Activated naive CD4-positive, alpha-beta T cell treated with anti-CD3 and anti-CD28 coated beads, Interleukin-2, amount 10 ng/mL, durations not matched to agents 7 days and 5 days (primary cell): ENCODE measurements at places on chromosomes 4 and X.

DNA sequence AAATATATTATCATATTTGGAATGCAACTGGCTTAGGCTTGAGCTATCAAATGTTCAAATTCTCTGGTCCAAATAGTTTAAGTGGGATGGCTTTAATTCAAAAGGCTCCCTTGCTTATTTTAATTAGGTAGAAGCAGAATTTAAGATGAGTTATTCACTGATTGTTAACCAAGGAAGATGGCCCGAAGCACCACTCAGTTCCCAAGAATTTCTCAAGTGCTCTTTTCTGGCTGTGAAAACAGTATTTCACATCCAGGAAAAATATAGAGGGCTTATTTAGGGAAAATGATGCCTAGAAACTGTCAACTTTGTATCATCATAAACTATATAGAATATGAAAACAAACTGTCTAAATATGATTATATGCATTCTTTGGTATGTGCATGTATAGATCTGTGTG is 246.5 kb upstream of the SFRP2 start:
- DNase-seq, result no peak

GRCh38 chr4:78735697-78736096 is 40.5 kb upstream of the BMP2K start:
- DNase-seq, result no peak

GRCh38 chr4:1718095-1718850 is 2.9 kb downstream of the TMEM129 start:
- DNase-seq, result no peak

DNA sequence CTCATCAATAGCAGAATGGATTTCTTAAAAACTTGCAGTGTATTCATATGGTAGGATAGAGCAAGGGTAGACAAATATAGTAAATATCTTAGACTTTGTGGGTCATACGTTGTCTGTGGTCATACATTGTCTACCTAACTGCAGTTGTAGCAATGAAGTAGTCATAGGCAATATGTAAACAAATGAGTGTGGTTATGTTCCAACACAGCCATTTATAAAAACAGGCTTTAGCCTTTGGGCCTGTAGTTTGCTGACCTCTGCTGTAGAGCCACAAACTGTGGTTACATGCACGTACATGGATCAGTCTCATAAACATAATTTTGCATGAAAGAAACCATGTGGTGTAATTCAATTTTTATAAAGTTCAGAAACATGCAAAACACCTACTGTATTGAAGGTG is 98.9 kb downstream of the LARP1B start:
- no peak for DNase-seq

GRCh38 chr4:38226170-38226569 is 266.0 kb downstream of the PTTG2 start:
- no peak for DNase-seq

DNA sequence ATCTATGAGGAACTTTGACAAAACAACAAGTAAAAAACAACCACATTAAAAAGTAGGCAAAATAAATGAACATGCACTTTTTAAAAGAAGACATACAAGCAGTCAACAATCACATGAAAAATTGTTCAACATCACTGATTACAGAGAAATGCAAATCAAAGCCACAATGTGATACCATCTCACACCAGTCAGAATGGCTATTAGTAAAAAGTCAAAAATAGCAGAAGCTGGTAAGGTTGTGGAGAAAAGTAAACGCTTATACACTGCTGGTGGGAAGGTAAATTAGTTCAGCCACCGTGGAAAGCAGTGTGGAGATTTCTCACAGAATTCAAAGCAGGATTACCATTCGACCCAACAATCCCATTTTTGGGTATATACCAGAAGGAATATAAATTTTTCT is 17.0 kb upstream of the LNX1 start:
- no peak for DNase-seq

- DNase-seq, result no peak
These were observed 18.9 kb upstream of the CABS1 start for GRCh38 chr4:70315928-70316327.

DNA sequence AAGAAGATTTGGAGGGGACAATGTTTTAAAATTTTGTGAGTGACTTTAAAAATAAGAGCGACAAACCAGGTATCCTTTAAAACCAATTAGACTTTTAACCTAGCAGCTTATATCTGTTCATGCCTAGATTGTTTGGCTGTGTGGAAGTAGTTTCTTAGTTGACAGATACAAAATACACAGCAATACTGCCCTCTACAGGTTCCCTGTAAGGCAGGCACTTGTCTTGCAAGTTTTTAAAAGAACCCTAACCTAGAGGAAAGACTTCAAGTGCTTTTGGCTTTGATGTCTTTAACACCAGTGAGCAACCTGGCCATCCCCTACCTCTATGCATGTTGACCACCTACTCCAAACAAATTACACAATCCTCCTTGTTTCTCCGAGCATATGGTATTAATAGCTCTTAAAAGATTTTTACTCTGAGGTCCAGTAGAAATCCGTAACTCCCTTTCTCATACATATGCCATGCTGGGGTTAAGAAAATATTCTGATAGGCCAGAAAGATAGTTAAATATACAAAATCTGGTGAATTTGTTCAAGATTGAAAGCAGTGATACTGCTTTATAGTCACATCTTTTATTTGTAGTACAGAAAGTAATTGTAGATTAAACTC is 273.0 kb downstream of the ARHGAP24 start:
- no peak for DNase-seq

GRCh38 chrX:65671966-65672365 is 4.5 kb downstream of the MSN start:
- DNase-seq, result no peak

DNA sequence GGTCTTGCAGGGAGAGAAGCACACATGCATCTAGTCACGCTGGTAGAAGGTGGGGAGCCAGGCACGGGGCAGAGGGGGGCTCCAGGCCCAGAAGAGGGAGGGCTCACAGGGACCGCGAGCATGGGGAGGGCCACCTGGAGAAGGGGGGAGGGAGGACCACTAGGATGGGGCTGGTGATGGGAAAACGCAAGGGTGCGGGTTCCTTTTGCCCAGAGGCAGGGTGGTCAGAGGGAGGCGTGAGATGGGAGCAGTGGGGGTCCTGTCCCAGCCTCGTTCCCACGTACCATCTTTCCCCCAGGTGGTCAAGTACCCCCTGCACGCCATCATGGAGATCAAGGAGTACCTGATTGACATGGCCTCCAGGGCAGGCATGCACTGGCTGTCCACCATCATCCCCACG is 30.7 kb downstream of the WFS1 start:
- DNase-seq, result no peak

GRCh38 chr4:61588621-61589402 is 388.7 kb downstream of the ADGRL3 start:
- DNase-seq, result no peak

GRCh38 chr4:4631150-4631549 is 89.3 kb upstream of the STX18 start:
- DNase-seq, result no peak

- no peak for DNase-seq
These were observed 99.9 kb downstream of the AREG start for GRCh38 chr4:74544655-74545361.

- no peak for DNase-seq
These were observed 49.5 kb downstream of the RGS12 start for GRCh38 chr4:3342182-3342854.

DNA sequence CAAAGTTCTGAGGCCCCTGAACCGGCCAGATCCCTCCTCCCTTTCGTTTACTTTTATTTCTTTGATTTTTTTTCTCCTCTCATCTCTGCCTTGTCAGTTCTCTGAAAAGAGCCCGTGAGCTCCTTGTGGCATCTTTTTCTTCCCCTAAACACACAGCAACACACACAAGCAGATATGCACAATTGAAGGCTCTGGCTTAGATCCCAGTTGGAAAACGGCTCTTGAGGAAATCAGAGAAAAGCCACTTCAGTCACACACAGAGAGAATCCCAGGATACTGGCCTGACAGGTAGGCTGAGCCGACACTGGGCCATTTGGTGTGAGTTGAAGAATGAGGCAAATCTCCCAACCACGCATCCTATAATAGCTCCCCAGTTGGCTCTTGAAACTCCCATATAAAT is 12.9 kb downstream of the DIPK2B start:
- DNase-seq, result no peak

DNA sequence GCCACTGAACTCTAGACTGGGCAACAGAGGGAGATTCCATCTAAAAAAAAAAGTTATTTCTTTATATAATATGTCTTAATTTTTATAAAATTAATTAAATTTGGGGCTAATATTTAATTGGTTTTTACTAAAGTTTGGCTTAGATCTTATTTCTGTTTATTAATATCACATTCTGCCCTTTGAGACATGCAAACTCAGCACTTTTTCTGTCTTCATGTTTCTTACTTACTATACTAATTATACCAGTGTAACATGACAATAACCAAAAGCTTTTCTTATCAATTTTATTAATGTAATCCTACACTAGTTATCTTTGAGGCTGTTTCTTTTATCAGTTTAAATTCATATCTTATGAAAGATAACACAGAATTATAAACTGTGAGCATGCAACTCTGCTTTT is 475.9 kb upstream of the GRID2 start:
- DNase-seq, result no peak

DNA sequence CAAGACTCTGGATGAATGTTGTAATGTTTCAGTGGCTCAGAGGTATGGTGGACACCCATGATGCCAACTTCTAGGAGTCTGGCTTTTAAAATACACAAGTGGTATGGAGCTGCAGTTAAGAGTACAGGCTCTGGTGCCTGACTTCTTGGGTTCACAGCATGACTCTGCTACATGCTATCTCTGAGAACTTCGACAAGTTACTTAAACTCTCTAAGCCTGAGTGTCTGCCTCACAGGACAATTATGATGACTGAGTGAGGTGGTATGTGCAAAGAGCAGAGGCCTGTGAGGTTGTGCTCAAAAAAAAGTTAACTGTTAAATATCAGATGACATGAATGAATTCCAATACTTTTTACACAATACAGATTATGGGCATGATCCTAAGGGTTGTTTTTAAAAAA is 90.9 kb upstream of the SRD5A3 start:
- no peak for DNase-seq

- DNase-seq, result no peak
These were observed 42.0 kb upstream of the MTMR8 start for GRCh38 chrX:64437218-64437617.

DNA sequence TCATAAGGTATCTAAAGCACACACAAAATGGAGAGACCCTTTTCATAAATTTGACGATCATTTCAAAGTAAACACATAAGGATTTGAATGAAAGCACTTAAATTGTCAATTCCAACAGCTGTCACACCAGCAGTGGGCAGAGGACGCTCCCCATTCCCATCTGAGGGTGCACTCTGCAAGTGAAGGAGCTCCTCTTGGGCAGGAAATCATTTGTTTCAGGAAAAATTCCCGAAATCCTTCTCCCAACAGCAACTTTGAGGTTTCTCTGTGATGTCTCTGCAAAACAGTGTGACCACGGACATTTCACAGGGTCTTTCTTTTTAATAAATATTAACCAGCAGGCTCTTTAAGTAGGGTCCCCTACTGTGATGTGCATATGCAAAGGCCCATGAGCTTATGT is 111.0 kb downstream of the EPHA5 start:
- DNase-seq, result no peak

GRCh38 chr4:130559268-130559667 is 1463.3 kb downstream of the C4orf33 start:
- no peak for DNase-seq

DNA sequence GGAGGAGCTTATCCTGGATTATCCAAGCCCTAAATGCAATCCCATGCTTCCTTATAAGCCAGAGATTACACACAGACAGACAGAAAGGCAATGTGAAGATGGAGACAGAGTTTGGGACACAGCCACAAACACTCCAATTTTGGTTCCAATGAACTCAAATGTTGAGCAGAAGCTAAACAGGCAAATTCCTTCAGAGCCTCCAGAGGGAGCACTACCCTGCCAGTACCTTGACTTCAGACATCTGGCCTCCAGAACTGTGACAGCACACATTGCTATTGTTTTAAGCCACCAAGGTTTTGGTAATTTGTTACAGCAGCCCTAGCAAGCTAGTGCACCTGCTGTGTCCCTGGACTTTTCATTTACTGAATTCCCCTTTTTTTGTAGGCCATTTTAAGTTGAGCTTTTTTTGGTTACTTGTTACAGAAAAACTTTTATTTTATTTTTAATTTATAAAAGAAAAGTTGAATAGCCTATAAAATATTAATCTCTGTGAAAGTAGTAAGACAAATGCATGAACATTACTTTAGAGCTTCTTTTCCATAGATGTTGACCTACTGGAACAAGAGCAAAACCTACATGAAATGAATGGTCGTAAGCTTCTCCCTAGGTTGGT is 33.4 kb upstream of the SRD5A3 start:
- peak; percentile 51 for DNase-seq

GRCh38 chr4:138852681-138853080 is 162.9 kb upstream of the NOCT start:
- no peak for DNase-seq

DNA sequence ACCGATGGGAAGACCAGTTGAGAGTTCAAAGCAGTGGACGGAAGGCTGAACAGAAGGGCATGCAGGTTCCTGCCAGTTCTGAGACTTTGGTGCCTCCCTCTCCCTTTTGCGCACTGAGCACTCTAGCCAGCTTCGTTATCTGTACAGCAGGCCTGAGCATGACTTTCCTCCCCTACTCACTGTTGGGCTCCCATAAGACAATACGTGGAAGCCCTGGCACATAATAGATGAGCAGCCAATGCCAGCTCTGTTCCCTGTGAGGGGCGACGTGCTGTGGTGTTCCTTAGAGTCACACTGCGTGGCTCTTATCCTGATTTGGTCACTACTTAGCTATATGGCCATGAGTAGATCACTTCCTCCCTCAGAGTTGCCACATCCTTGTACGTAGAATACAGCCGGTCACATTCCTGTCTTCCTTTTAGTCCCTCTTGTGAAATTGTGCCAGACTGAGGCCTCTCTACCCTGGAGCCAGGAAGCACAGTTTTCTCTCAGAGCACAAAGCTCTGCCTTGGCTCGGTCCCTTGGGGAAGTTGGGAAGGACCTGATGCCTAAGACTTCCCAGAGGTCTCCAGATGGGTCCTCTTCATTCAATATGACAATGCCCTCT is 160.4 kb upstream of the MAMLD1 start:
- no peak for DNase-seq

- DNase-seq, result peak; percentile 19
These were observed 9.9 kb downstream of the LRPAP1 start for GRCh38 chr4:3522326-3522640.
